ENCODE measurements at places on chromosomes 6 and 20.
A peak's percentile ranks its signal among the peaks of the same experiment; 100 is the strongest.

- peak; percentile 54 for DNase-seq
Measured at GRCh38 chr6:150418827-150419594, 50.2 kb downstream of the IYD start.

DNA sequence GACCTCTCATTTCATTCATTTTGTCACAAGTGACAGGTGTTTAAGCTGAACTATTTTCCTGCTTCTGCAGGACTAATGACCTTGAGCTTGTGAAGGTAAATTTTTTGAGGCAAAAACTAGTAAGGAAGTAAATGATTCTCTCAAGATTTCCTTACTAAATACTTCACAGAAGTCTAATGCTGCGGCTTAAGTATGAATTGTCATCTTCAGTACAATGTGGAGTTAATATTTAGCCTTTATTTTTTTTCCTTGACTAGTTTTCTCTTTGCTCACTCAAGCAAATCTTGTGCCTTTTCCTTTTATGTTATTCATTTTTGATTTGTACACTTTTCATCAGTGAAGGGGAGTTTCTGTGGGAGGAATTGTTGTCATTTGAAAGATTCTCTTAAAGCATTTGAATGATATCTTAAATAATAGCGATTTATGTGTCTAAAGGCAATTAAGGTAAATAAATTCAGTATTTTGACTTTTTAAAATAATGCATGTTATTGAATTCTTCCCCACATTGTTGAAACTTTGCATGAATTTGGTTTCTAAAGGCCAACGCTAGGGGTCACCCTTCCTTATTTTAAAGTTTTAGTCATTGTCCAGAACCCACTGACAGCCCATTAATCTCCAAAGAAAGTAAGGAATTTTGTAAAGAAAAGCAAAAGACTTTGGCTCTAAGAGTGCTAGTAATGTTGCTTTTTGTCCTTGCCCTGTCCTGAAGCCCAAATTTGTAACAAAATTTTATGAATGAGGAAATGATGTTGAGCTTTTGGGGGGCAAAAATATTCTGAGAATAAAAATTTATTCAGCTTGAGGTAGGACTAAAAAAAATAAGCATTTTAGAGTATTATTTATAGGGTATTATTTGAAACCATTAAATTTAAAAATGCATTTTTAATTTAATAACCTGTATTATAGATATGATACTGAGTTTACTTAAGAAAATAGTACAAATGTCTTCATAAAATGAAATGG, 157.4 kb upstream of the LAMA2 start:
- peak; percentile 53 for DNase-seq

- peak; percentile 25 for DNase-seq
Measured at GRCh38 chr6:119323931-119324330, 25.6 kb downstream of the MAN1A1 start.

- no peak for DNase-seq
Measured at GRCh38 chr6:82554666-82555065, 191.0 kb downstream of the TPBG start.

GRCh38 chr20:51327251-51327841, 215.2 kb downstream of the NFATC2 start:
- no peak for DNase-seq

DNA sequence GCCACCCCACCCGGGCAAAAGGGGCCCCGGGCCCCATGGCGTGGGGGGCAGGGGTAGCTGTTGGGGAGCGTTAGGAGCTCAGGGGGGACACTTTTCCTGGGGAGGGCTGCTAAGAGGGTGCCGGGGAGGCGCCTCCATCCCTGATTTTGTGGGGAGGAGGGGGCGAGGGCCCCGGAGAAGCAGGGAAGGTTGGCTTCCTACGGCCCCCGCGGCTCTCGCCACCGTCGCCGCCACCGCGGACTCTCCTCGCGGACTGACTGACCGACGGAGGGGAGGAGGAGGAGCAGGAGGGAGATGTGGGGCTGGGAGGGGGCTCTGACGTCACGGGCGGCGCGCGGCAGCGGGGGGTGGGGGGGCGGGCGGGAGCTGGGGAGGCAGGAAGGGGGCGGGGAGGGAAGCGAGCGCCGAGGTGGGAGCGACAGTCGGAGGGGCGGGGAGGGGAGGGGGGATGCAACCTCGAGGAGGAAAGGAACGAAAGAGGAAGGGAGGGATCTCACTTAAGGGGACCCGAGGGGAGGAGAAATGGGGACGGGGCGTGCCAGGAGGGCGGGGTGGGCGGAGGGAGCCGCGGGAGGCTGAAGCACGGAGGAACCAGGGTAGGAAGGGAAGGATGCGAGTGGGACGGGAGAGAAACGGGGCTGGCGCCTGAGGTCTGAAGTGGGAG, 5.1 kb downstream of the GABBR1 start:
- peak; percentile 23 for DNase-seq

DNA sequence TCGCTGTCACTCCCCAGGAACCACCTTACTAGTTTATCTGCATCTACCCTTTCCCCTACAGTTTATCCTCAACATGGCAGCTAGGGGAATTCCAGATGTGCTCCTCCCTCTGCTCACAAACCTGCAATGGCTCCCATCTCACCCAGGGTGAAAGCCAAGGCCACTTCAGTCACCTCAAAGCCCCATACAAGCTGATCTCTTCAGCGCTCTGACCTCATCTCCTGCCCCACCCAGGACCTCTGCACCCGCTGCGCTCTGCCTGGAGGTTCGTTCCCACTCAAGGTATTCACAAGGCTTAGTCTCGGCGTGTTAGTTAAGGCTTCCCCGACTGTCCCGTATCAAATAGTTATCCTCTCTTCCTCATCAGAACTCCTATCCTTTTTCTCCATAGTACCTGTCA, 28.6 kb upstream of the SPDEF start:
- DNase-seq, result no peak

DNA sequence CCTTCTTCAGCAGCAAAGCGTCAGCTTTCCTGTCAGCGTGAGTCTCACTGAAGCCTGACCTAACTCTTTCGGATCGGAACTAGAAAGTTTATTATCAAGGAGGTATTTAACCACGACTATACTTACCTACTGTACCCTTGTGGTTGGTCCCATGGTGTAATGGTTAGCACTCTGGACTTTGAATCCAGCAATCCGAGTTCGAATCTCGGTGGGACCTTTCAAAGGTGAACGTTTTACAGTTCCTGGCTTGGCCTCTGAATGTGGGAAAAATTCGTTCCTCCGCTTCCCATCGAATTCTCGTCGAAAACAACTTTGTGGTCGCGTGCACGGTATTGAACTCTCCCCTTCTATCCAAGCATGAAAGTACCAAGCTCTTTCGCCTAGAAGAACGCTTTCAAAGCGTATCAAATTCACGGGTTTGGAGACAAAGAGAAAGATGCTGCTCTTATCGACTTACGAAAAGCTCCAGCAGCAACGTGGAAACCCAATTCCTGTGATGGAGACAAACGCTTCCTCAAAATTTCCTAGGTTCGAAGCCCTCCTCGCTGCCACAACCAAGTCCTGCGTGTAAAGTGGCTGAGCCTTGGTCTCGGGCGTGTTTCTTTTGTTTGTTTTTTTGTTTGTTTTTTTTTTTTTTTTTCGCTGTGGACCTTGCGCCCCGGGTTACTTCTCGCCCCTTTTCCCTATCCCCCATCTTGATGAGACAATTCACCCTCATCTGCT, 63.7 kb downstream of the GPX5 start:
- DNase-seq, result peak; percentile 5

GRCh38 chr20:34579979-34580940, 21.7 kb downstream of the MAP1LC3A start:
- peak; percentile 20 for DNase-seq

DNA sequence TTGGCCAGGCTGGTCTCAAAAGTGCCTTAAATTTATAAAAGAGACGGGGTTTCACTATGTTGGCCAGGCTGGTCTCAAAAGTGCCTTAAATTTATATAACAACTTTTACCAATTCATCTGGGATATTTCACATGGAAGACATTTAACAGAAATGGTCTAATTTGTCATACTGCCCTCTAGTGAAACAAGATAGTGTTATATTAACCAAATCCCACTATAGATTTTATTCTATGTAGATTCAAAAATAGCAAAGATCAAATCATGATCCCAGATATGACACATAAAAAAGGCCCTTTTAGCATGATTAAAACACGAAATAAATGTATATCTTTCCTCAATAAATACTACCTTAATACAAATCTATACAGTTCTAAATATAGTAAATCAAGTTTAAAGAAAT, 102.8 kb upstream of the TFAP2D start:
- no peak for DNase-seq

All from suppressor macrophage (primary cell).